ENCODE measurements at places on chromosomes 2 and 18.

GRCh38 chr2:1022178-1022577 lies 71.5 kb downstream of the SNTG2 start:
- no peak for DNase-seq

- DNase-seq = peak; percentile 55
These were observed 165.6 kb downstream of the TMEFF2 start for GRCh38 chr2:192029089-192029488.

DNA sequence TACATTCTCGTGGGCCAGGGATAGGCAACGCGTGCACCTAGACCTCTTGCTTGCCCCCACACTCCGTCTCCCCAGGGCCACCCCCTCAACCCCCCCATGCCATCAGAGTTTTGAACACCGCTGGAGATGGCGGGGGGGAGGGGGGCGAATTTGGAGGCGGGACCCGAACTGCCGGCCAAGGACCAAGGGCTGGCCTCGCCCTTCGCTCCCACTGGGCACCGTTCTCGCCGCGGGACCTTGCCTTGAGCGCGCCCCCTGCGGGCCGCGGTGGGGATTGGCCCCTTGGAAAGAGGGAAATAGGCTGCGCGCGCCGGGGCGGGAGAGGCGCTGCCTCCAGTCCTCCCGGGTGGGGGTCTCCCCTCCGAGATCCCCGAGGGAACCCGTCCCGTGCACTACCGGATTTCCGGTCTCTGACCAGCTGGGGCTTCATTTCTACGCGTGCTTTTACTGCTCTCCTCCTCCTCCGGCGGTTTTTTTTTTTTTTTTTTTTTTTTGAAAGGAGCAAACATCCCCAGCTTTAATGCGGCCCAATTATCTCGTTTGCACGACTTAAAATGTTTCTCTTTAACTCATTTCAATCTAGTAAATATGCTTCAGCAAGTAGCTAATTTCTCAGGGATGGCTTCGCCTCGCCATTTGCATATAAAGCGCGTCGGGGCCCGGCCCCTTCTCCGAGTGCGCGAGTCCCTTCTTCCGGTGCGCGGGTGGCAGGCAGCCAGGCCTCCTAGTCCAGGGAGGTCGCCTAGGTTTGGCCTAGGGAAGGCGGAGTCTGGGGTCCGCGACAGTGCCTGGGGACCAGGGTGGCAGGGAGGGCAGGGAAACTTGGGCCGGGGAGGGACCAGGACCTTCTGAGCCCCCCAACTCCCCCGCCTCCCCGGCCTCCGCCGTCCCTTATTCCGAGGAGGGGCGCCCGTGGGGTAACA lies 10.0 kb upstream of the GBX2 start:
- DNase-seq = peak; percentile 55

DNA sequence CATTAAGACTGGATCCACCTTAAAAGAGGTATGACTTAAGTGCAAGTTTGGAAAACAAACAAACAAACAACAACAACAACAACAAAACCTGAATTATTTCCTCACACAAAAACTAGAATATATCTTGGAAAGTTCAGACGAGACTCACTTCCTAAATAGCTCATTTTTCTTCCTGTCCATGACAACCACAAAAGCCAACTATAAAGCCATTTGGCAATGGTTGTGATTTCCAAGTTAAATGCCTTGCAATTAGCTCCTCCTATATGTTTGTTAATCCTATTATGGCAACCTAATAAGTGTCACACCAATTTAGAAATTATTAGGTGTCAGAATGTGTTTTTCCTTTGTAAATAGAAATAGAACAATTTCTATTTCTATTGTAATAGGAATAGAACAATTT lies 91.6 kb upstream of the ARL5A start:
- DNase-seq = no peak

DNA sequence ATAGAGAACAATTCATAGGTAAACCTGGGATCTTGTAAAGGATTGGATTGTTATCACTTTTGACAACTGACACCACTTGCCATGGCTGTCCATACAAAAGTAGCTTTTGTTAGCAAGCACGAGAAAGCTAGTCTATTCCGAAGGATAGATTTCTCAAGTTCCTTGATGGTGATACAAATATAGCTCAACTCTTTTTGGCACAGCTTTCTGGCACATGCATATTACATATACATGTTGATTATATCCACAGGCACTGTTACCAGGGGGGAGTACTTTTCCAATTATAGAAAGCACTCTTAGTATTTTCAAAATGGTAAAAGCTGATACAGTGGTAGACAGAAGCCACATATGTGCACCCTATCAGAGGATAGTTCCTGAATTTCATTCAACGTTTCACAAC lies 168.9 kb downstream of the UPP2 start:
- DNase-seq = no peak

- DNase-seq = no peak
These were observed 21.1 kb downstream of the ARHGAP15 start for GRCh38 chr2:143150287-143150686.

- no peak for DNase-seq
These were observed 4.0 kb downstream of the ARPC2 start for GRCh38 chr2:218221000-218221399.

DNA sequence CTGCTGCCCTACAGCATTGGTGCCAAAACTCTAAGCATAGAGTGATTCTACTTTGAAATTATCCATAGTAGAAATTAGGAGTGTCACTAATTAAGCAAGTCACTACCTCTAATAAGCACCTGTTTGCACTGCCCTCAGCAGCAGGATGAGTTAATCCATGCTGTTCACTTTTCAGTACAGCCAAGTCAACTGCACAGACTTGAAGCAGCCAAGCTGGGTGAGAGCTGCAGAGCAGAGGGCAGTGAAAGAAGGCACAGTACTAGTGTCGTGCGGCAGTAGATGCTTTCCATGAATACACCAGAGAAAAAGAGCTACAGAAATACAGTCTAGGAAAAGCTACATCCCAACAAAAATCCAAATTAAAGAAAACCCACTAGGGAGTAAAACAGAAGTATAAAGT lies 98.6 kb downstream of the RAPH1 start:
- DNase-seq = no peak

DNA sequence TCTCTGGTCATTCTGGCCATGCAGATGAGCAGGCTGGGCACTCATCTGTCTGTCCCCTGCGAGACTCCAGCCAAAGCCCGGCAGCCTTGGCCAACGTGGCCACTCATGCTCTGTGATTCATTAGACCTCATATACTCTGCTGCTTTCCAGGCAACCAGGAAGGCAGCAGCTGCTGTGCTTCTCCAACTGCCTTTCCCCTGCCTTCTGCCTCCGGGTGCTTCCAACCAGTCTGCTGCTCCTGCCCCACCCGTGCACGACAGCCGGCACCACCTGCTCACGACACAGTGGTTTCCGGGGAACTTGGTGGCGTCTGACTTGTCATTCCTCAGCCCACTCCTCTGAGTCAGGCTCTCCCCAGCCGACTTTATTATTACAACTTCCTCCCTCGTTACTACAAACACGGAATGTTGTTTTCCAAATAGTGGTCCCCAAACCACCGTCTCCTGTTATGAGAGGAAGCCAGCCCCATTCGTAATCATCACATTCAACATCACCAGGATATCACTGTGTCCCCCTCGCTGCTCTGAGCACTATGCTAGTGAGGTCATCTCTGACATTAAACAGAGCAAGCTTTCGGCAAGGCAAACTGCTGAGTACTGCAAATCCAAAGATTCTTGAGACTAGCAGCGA lies 392.4 kb downstream of the ALK start:
- DNase-seq = peak; percentile 56

DNA sequence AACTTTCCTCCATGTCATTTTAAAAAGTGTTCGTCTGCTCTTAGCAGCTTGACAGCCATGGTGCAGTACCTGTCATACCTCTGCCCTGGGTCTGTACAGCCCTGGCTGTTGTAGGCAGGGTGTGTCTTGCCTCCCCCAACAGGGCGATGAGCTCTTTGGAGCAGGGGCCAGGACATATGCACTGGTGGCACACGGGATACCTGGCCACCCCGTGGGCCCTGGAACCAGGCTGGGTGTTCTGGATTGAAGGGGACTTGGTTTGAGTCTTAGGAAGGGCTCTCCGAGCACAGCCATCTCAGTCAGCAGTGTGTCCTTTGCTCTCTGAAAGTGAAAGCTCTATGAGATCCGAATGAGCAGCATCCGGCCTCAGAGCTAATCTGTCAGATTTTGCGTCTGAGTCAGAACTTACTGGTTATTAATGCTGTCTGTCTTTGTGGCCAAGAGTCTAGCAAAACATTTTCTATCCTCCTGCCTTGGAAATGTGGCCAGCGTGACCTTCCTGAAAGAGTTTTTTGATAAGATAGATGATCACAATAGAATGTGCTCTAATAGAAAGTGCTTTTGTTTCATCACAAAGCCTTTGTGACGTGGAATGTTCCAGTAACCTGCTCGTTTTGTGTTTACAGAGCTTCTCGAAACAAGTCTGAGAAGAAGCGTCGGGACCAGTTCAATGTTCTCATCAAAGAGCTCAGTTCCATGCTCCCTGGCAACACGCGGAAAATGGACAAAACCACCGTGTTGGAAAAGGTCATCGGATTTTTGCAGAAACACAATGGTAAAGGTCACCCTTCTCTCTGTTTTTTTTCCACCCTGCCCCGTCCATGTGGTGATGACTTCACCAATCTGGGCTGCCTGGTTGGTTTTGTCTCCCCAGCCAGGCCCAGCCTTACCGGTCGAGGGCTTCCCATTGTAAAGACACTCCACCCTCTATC lies 77.3 kb upstream of the RPL31 start:
- DNase-seq = peak; percentile 67

DNA sequence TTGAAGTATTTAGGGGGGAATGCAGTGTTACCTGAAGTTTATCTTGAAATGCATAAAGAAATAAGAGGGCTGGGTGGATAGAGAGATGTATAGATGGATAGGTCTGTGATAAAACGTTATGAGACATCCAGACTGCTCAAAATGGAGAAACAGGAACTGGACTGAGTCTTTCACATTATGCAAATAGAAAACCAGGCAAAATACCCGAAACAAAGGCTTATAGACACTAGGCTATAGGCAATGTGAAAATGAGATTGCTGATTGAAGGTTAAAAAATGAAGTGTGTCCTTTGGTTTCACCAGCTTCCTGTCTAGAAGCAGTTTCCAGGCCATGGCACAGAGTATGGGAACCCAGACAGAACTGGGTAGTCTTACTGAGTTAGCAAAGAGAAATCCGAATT lies 24.9 kb upstream of the SLC3A1 start:
- no peak for DNase-seq

DNA sequence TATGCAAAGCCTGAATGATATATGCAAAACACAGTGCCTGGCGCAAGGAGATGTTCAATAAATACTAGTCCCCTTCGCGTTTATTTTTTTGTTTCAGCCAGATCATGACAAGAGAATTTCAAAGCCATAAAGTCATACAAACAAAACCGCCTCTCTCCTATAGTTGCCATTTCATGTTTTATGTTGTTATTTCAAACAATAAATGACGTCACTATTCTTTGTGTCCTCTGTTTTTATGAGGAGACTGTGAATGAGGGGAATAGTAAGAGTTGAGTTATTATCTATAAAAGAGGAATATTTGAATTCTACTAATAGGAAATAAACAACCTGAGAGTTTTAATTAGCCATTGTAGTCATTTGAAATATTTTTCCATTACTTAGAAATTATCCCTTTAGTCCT lies 464.5 kb downstream of the THSD7B start:
- DNase-seq = no peak

DNA sequence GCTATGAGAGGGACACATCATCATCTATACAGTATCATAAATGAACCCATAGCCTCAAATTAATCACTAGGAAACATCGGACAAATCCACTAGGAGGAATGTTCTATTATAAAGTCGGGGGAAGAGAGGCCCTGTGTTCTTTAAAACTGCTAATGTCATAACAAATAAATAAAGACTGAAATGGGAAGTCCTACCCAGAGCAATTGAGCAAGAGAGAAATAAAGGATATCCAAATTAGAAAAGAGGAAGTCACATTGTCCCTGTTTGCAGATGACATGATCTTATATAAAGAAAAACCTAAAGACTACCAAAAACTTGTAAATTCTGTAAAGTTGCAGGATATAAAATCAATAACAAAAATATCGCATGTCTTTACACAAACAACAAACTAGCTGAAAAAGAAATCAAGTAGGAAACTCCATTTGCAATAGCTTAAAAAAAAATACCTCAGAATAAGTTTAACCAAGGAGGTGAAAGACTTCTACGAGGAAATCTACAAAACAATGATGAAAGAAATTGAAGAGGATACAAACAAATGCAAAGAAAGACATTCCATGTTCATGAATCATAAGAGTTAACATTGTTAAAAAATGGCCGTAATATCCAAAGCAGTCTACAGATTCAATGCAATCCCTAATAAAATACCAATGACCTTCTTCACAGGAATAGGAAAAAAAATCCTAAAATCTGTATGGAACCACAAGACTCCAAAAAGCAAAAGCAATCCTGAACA lies 30.6 kb downstream of the RTN4 start:
- peak; percentile 44 for DNase-seq

DNA sequence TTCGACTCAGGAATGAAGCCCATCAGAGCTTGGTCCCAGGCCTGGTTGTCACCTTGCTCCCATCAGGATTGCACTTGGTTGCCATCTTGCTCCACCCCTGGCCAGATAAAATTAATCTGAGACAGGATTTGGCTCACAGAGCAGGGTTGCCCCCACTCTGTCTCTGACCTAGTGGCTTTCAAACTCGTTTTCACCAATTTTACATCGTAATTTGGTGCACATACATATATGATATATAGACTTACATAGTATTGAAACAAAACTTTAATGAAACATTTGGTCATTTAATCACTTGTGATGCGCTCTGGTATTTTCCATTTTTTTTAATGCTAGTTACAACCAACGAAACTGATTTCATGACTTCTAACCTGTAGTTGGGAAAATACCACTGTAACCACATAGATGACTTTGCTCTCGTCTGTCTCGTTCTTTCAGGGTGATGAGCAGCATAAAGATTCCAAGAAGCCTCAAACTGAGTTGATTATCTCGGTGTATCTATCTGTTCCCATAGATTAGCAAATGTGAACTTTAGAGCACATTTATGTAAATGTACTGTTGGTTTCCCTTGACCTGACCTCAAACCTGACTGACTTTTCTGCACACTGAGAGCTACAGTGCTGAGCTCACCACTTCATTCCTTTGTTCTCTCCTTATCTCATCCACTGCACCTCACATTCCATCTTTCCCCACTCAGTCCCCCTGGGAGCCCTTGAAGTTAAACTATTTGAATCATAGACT lies 30.5 kb upstream of the PLB1 start:
- DNase-seq = peak; percentile 82

DNA sequence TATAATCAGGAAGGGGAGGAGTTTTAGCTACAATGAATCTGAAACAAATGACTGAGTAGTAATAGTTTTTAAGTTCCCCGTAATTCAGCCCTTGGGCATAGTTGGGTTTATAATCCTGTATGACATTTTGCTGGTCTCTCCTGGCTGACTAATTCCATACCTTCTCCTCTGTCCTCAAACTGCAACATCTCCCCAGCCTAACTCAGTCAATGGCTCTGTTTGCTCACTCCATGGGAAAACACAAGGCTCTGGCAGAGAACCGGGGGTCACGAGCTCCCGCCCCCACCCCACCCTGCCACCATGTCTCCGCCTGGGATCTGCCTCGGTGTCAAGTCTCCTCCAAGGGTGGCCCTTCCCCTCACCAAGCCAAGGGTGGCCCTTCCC lies 168.6 kb downstream of the HDAC4 start:
- no peak for DNase-seq

Data from choroid plexus epithelial cell (primary cell).